ENCODE measurements at places on chromosomes 11 and 22. TPM values are rescaled to one million over a fixed set of nuclear protein-coding genes. Genes with fewer than 3 reads are reported as not detected.

Gene USP2
- total RNA-seq = 3.0 TPM

Gene TTC9C
- total RNA-seq = 68.9 TPM

Gene RRM1
- 166 TPM for total RNA-seq

- H3K36me3 ChIP-seq = no peaks in the 10 kb centered on the region
- H3K4me1 ChIP-seq = no peaks in the 10 kb centered on the region
- DNase-seq = no peak
- no peaks in the 10 kb centered on the region for H3K27me3 ChIP-seq
- H3K27ac ChIP-seq = no peak overlapping the region
Measured at GRCh38 chr11:59263225-59263894, 50.6 kb upstream of the MPEG1 start.

DNA sequence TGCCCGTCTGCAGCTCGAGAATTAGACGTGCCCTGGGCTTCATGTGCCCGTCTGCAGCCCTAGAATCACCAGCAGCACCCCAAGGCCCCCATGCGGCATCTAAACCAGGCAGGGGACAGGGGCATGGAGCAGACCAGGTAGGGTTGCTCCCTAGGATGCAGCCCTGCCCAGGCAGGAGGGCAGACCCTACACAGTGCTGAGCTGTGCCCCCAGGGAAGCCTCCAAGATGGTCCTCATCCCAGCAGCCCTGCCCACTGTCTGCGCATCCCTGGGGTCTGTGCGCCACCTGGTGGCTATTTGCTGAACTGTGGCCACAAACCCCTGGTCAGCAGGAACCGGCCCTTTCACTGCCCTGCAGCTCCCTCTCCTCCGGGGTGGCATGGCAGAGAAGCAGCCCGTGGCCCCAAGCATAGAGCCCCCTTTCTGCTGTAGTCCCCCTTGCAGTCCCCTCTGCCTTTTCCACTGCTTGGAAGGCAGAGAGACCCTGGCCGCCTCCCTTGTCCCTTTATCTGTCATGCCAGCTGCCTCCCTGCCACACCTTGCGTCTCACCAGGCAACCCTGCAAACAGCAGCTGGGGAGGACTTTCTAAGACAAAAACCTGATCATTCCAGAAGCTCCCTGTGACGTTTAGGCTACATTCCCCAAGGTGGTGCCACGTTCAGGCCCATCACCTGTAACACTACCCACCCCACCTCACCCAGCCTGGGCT, 86.6 kb downstream of the KCNQ1 start:
- no peaks in the 10 kb centered on the region for H3K36me3 ChIP-seq
- peaks cover 24% of the 10 kb centered on the region for H3K4me1 ChIP-seq
- DNase-seq = peak; percentile 67
